ENCODE measurements at places on chromosomes 5 and 9.

DNA sequence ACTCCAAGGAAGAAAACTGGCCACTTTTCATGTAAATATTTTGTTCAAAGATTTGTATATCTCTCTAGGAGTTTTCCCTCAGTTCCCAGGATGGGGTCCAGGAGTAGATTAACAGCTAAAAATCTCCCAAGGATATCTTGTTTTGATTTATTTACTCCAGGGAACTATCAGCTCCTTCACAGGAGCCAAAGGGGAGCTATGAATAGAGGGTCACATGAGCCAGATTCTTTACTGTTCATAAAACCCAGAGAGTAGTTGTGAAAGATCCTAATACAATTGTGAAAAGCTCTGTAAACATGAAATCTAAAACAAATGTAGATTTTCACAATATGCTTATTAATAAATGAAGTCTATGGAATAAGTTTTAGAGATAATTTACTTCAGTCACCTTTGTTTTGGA is 16.9 kb downstream of the DIMT1 start:
- no peak for DNase-seq

GRCh38 chr5:141867139-141867538 is 11.1 kb downstream of the PCDH1 start:
- DNase-seq, result peak; percentile 83

- DNase-seq, result no peak
Observed at GRCh38 chr9:1031951-1032601, 18.1 kb upstream of the DMRT2 start.

- peak; percentile 71 for DNase-seq
Observed at GRCh38 chr5:154397652-154398406, 48.0 kb upstream of the SAP30L start.

GRCh38 chr5:93017849-93018248 is 563.2 kb downstream of the NR2F1-AS1 start:
- no peak for DNase-seq

DNA sequence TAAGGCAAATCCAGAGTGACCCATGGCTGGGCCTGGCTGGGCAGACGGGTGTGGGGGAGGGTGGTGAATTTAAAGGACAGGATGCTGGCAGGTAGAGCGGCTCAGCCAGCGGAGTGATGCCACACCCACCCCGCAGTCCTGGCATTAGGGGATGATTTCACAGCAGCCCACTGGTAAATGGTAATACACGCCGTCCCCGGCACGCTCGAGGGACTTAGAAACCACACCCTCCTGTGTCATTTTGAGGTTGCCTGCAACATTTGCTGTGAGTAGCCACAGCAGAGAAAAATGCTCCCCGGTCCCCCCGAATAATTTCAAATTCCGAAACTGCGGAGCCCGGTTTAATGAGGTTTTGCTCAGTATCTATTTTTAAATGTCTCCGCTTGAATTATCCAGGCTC is 71.3 kb upstream of the FCN2 start:
- no peak for DNase-seq

- no peak for DNase-seq
Observed at GRCh38 chr5:32027717-32028458, 146.2 kb downstream of the GOLPH3 start.

GRCh38 chr5:155532621-155533311 is 519.2 kb downstream of the KIF4B start:
- no peak for DNase-seq

DNA sequence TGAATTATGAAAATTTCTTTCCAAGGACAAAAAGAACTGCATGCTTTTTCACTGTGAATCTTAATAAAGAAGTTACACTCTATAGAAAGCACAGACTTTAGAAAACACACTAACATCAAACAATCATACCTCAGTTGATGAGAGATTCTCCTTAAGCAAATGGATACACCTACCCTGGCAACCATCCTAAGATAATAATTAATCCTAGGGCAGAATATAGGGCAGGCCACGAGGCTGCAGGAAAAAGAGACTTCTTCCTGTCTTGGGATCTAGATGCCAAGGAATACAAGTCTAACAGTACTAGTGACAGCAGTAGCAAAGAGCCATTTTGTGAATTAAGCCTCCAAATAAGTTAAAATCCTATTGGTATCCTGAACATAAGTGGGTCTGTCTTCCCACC is 395.4 kb downstream of the EFNA5 start:
- no peak for DNase-seq

All from mucosa of descending colon (tissue), 3 donors.